ENCODE measurements at places on chromosomes 1 and 21.

- no peak for DNase-seq
Measured at GRCh38 chr1:45304311-45305081, 22.2 kb upstream of the HPDL start.

GRCh38 chr1:228120857-228121489, 11.9 kb upstream of the MRPL55 start:
- DNase-seq: no peak

DNA sequence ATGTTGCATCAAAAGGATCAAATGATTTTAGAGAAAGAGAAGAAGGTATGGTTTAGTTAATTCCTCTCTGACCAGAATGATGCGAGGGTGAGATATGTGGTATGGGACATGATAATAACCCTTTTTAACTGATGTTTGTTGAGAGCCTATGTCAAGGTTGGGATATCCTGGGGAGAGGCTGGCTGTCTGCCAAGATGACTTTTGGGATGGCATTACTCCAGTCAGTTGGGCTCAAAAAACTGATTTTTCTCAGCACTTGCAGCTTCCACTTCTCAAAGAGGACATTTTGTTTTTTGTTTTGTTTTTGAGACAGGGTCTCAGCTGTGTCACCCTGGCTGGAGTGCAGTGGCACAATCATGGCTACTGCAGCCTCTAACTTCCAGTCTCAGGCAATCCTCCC, 17.7 kb upstream of the STX12 start:
- DNase-seq: no peak

DNA sequence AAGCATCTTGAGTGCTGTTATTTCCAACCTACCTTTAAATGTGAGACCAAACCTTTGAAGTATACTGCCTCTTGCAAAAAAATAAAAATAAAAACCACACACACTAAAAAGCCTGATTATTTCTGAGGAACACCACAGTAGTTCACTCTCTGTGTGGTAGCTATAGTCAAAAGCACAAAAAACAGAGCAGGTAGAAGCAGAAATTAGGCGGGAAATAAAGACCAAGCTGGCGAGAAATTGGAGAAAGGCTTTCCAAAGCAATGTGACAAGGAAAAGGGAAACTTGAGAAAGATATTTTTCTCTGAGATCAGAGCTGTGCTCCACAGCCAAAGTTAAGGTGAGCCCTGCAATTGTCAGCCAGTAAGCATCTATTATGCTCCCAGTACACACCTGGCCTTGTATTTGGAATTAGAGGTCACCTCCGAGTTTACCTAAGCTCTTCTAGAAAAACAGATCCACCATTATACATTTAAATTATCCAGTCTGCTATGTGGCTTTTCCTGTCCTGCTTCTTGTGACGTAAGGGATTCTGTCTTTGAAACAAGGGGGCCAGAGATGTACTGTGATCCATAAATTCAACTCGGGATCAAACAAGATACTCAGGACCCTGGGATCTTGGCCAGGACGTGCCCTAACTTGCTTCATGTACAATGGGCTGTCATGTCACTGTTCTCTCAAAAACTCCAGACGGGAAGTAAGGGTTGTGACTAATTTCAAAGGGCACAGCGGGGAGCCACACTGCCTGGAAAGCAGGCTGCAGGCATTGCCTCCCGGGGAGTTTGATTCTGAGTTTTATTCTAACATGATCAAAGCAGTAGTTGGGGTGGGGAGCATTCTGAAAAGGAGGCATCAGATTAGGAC, 39.8 kb upstream of the RAB4A start:
- DNase-seq: no peak

GRCh38 chr1:25564777-25565574, 21.6 kb downstream of the LDLRAP1 start:
- no peak for DNase-seq

DNA sequence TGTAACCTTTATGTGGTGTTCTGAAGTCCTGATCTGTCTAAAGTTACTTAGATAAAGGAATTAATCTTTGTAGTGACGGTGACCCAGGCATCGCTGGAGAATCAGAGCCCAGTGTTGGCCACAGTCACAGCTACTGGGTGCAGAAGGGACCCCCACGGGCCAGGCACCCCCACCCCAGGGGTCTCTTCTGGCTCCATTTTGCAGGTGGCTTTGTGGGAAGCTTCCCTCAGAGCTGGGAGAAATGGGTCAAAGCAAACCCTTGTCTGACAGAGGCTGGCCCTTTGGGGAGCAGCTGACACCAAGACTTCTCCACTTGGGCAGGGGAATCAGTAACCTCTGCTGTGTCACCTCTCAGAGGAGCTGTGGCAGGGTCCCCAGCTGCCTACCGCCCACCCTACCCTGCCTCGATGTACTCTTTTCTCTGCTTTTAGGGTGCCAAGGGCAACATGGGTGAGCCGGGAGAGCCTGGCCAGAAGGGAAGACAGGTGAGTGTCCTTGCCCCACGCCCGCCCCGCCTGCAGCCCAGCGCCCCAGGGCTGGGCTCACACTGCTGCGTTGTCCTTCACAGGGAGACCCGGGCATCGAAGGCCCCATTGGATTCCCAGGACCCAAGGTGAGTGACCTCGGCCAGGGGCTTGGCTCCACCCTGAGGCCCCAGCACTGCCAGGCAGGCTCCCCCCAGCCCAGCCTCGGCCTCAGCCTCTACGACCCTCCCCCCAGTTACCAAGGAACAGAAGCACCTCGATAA, 17.7 kb downstream of the COL6A2 start:
- no peak for DNase-seq

GRCh38 chr1:13593511-13594131, 10.0 kb downstream of the PDPN start:
- no peak for DNase-seq

DNA sequence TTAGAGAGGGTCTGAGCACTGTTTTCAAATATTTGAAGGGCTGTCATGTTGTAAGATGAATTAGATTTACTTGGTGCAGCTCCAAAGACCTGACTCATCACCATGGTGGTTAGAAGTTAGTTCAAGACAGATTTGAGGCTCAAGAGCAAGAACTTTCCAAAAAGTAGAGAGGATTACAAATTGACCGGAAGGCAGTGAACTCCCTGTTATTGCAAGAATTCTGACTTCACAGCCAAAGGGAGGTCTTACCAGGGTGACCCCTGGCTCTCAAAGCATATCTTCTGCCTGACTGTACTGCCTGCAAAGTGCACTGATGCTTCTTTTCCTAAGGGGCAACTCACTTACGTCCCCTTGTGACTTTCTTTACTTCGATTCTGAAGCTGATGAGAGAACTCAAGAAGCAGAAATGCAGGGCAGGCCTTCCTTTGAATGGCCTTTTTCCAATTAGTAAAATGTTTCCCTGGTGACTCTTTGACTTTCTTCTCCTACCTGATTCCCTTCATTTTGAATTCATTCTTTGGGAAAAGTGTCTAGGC, 86.4 kb downstream of the NAV1 start:
- no peak for DNase-seq

DNA sequence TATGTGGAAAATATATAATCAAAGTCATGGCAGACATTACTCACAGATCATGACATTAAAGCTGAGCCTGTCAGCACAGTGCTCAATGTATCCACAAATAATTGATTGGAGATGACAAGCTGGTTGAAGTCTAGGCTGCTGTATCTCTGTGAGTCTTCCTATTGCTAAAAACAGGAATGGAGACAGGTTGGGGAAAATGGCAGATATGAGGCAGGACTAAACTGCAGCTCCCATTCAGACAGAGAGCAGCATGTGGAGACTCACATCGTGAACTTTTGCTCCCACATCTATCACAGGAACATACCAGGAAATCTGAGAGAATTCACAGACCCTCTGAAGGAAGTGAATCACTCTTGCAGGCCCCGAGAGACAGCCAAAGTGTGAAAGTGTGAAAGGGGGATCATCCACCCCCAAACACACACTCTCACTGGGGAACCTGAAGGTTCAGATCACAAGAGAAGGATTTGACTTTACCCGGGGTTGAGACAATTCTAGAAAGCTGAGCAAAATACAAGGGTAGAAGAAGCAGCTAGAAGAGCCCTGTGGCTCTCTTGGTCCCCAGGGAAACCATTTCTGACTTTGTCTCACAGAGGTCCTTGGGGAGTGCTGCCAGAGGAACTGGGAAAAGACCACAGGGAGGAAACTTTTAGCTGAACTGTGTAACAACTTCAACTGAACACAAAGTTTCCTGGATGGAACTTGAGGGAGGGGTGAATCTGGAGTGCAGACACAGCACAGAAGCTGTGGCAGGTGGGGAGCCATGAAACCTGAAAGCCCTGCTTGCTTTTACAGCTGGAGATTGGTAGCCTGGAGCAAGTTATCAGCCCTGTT, 173.4 kb downstream of the S1PR1 start:
- DNase-seq: no peak

DNA sequence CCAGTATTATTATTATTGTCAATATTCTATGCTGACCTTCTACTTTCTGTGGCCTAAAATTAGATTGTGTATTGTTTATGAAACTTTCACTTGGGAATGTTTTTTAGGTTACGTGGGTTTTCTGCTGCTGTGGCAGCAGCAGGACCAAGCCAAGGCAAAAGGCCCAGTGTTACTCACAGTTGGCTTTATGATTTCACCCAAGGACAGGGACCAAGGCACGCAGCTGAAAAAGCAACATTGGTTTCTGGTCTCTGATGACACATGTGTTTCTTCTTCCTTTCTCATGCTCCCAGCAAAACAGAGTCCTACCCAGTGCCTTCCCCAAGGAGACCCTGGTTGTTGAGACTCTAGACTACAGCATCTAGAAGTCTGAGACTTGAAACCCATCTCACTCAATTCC, 413.7 kb downstream of the SETD4 start:
- DNase-seq: no peak

DNA sequence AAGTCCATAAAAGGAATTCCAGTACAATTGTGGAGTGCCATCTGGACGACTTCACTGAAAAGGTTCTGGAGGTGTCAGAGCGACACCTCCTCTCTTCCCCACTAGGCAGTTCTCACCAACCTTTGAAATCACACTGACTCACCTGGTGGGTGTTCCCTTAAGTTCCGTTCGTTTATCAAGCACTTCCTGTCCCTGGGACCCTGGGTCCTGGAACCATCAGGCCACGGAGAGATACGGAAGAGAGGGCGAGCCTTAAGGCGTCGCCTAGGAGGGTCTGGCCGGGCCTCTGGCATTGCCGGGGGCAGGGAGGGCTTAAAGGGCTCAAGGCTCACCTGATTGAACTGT, 317 bp downstream of the SPAG17 start:
- DNase-seq: no peak

DNA sequence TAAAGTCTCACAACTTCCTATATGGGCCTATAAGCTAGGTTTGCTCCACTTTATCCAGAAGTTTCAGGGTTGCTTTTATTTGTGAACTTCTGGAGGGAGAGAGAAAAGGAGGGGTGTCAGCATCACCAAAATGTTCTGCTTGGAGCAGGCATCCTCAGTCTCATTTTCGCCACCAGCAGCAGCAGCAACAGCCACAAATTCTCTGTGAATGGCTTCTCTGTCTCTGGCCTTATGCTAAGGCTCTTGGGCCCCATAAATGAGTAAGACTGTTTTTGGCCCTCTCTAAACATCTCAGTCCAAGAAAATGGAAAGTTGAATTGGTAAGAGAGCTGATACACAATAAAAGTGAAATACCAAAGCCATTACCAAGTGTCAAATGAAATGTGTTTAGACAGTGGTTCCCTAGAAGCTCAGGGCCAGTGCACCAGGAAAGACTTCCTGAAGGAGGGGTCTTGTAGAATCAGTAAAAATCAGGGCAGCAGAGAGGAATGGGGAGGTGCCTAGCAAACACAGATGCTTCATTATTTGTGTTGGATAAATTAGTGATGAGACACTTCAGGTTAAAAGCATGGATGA, 53.0 kb upstream of the SPATA6 start:
- DNase-seq: no peak

GRCh38 chr1:165831146-165831545, 3.7 kb downstream of the UCK2 start:
- no peak for DNase-seq

DNA sequence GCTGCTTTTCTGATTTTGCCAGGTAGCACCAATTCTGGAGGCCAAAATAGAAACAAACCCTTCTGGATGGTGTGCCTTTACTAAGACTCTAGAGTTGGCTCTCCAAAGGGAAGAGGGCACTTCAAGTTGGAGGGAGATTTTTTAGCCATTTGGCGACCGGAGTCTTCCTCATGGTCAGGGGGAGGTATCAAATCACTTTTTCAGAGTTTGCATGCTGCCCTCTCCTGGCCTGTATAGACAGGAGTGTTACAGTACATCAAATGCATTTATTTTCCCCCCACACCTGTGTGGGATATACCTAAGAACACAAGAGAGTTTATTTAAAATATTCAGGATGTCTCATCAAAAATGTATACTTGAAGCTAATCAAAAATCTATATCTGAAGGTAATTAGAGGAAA, 3.2 kb downstream of the GREM2 start:
- DNase-seq: no peak

DNA sequence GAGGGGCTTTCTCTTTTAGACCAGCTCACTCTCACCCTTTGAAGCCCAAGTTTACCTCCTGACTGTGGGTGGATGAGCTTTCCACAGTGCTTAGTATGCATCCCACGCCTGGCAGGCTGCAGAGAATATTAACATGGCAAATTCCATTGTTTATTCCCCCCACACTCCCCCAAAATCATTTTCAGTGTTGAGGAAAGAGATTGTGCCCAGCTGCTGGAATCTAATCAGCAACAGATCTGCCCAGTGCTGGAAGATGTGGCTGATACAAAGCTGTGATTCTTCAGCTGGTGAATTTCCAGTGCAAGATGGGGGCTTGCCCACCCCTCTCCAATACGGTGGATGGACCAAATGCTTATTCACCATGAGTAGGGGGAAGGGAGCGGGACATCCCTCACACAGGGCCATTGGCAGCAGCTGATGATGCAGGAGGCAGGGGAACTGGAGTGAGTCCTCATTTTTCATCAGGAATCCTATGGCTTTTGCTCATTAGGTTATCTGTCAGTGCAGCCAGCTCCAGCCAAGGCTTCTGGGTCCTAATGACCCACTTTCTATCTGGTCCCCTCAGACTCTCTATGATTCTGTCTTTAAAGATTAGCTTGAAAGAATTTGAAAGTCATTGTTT, 39.7 kb upstream of the KCNA3 start:
- no peak for DNase-seq

DNA sequence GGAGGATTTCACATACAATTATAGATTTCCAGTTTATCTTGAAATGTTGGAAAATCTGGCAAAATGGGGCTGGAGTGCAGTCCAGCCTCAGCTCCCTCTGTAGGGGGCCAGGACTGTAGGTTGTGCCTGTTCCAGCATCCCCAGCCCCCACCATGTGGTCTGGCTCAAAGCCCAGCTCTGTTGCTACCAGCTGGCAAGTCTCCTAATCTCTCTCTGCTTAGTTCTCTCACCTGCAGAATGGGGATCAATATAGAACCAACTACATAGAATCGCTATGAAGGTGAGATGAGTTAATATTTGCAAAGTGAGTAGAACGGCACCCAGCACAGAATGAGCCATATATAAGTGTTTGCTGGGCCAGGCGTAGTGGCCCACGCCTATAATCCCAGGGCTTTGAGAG, 50.0 kb upstream of the TARDBP start:
- no peak for DNase-seq

- peak; percentile 10 for DNase-seq
Measured at GRCh38 chr21:39346206-39346605, 2.7 kb downstream of the HMGN1 start.

Data from AML-193 (cell line).